NCI-H226 (cell line): ENCODE measurements at places on chromosomes 3 and 15.
A peak's percentile ranks its signal among the peaks of the same experiment; 100 is the strongest.

GRCh38 chr3:50441424-50442217 is 61.8 kb downstream of the CACNA2D2 start:
- no peak for DNase-seq

DNA sequence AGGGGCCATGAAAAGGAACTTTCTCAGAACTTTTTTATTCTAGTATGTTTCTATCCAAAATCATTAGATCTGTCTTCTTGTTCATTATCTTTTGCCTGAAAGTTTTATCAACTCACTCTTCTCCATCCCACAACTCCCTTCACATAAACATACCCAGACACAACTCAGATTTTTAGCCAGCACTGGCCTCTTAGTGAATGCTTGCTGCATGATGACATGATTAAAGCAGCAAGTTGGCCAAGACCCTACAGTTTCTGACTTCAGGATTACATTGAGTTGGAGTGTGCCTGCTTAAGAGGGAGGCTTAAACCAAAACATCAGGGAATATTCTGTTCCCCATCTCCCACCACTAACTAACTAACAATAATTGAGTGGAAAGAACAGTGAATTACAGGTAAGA is 38.1 kb downstream of the PLSCR2 start:
- DNase-seq = peak; percentile 29

DNA sequence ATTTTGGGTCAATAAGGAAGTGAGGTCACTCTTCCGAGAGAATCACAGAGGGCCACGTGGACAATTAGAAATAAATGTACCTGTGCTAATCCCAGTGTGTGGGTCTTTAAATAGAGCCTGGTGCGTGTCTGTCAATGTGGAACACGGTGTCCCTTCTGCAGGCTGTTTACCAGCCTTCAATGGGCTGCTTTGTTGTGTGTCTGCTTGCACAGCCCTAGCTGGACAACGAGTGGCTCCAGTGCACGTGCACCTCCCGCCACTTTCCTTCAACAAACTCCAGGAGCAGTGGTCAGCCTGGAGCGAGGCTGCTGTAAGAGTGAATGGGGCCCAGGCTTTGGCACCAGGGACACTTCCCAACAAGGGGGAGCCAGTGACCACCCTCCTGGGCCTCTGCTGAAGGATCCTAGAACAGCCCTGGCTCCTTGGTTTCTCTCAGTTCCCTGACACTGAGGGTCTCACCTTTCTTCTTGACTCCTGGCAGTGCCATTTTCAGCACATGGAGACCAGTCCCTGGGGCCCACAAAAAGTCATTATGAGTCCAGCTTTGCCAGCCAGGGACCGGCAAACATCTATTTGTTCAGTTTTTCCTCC is 76.1 kb downstream of the ISG20 start:
- no peak for DNase-seq

GRCh38 chr3:125418306-125418705 is 43.2 kb upstream of the ZNF148 start:
- no peak for DNase-seq

GRCh38 chr15:60895986-60896385 is 333.1 kb downstream of the RORA start:
- no peak for DNase-seq

- peak; percentile 9 for DNase-seq
Observed at GRCh38 chr15:71013446-71013845, 101.8 kb upstream of the THSD4 start.

GRCh38 chr3:14261229-14261628 is 82.6 kb downstream of the LSM3 start:
- DNase-seq = peak; percentile 51

DNA sequence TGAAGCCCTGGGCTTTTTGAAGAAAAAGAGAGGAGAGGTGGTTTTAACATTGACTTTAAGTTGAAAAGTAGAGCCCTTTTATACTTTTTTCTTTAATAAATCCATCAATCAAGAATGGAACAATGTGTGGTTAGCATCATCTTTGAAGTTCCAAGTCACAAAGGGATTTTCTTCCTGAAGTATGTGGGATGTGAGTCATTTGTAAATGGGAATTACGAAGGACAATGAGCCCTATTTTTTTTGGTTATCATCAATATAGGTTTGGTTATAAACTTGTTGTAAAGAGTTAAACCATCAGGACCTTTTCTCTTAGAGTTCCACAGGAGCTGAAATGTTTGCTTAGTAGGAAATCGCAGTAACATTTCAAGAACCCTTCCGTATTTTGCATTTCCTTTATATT is 38.3 kb downstream of the PIK3CA start:
- no peak for DNase-seq

- DNase-seq = no peak
Observed at GRCh38 chr3:22734756-22735155, 468.4 kb upstream of the UBE2E2 start.

- DNase-seq = no peak
Observed at GRCh38 chr15:25464784-25465183, 26.0 kb upstream of the UBE3A start.

DNA sequence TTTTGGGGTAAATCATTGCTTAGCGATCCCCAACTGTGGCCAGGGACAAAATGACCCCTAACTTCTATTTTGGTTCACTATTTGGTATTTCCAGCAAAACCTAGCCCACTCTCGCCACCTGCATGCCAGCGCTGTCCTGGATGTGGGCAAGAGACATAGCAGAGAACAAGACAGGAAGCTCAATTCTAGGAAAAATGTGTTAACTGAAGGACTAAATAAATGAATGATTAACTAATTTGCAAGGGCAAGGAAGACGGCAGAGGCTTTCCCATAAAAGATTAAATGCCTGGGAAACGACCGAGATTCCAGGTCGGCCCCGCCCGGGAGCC is 408 bp downstream of the NICN1 start:
- no peak for DNase-seq

GRCh38 chr15:86608461-86609205 is 529.0 kb downstream of the AGBL1 start:
- DNase-seq = no peak

GRCh38 chr3:180646187-180646790 is 33.0 kb downstream of the CCDC39 start:
- DNase-seq = no peak

- no peak for DNase-seq
Observed at GRCh38 chr3:126146034-126146433, 34.4 kb downstream of the ALDH1L1 start.

GRCh38 chr3:173890091-173890490 is 492.5 kb downstream of the NLGN1 start:
- DNase-seq = no peak

GRCh38 chr3:50687127-50687751 is 12.5 kb downstream of the DOCK3 start:
- no peak for DNase-seq

DNA sequence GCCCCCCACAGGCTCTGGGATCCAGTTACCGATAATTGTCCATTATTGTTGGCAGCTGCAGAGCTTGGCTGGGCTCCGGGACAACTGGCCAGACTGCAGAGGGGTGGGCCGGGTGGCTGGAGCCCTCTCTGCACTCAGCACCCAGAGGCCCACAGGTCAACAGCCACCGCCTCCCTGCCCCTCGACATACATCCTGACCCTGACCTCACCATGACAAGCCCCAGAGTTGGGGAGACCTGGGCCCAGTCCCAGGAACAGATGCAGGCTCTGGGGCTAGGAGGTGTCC is 22.4 kb downstream of the PTH1R start:
- no peak for DNase-seq

DNA sequence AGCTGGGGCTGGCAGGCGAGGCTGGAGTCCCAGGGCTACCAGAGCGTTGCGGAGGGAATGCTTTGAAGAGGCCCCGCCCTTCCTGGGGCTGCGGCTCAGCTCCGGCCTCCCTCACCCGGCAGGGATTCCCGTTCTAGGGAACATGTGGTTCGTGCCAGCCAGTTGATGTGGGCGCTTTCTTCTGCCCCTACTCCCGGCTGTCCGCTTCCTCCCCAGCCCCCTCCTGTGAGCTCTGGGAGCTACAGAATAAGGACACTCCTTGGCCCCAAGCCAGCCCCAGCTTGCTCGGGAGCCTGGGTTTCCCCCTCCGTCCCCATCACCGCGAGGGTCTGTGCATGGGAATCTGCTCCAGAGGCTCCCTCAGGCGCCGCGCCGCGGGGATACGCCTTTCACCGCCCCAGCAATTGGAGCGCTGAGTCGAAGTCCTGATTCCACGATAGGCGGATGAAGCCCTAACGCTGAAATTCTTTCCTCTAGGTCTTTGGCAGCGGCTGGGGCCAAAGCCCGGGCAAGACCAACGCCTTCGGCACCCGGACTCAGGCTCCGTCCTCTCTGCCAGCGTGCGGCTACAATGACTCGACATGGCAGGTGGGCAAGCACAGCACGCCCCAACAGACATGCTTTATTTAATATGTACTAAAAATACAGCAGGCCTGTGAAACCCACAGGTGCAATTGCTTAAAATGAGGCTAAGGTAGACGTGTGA is 69.5 kb downstream of the KLF15 start:
- peak; percentile 41 for DNase-seq

- DNase-seq = no peak
Observed at GRCh38 chr15:101306341-101307047, 11.4 kb upstream of the SNRPA1 start.

GRCh38 chr3:183584914-183585280 is 29.4 kb upstream of the KLHL6 start:
- DNase-seq = no peak

GRCh38 chr15:68729789-68730411 is 90.8 kb downstream of the ANP32A start:
- DNase-seq = peak; percentile 76

- DNase-seq = peak; percentile 21
Observed at GRCh38 chr15:37014566-37014965, 85.8 kb downstream of the MEIS2 start.

GRCh38 chr3:51686512-51687215 is 15.6 kb downstream of the TEX264 start:
- peak; percentile 90 for DNase-seq

- peak; percentile 76 for DNase-seq
Observed at GRCh38 chr15:35713733-35714132, 167.8 kb upstream of the DPH6 start.

DNA sequence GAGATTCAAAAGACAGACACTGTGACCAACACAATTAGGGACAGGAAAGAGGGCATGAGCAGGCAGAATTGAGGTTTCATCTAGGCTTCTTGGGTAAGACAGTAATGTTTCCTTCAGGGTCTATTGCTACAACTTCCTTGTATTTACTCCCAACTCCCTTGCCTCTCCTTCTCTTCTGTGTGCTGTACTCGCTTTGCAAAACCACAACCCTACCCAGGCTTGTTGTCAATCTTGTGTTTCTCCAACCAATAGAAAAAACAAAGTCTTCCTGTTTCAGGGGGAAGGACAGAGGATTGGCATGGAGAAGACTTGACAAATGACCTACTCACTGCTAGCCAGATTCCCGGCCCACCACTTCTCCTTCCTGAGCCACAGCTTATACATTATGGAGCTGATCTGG is 36.3 kb upstream of the MASP1 start:
- no peak for DNase-seq

DNA sequence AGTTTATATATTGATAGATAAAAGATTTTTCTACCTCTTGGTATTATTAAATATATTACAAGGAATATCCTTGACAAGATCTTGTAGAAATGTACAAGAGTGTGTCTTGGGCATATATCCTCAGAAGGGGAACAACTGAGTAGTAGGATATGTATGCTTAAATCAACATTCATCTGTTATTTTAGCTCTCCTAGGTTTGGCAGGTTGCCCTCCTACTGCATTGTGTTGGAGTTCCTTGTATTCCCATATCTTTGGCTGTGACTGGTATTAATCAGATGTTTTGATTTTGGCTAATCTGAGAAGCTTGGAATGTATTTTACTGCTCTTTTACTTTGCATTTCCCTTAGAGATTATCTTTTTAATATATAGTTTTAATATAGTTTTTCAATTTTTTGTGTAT is 4.6 kb downstream of the MYRIP start:
- peak; percentile 15 for DNase-seq

DNA sequence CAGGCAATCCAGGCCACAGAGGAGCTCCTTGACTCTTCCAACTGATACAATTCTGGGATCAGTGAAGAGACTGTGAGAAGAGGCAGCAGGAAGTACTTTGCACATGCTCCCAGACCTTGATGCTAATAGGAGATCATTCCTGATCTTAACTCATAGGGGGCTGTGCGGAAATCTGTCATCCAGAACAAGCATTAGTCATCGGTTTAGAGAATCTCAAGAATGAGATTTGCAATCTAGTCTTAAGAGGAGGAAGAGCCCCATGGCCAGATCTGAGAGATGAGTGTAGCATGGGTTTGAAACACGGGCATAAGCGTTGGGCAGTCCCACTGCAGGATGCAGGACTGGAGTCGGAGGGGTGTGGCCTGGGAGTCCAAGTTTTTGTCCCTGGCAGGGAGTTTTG is 1081.1 kb downstream of the NAALADL2 start:
- DNase-seq = peak; percentile 38

DNA sequence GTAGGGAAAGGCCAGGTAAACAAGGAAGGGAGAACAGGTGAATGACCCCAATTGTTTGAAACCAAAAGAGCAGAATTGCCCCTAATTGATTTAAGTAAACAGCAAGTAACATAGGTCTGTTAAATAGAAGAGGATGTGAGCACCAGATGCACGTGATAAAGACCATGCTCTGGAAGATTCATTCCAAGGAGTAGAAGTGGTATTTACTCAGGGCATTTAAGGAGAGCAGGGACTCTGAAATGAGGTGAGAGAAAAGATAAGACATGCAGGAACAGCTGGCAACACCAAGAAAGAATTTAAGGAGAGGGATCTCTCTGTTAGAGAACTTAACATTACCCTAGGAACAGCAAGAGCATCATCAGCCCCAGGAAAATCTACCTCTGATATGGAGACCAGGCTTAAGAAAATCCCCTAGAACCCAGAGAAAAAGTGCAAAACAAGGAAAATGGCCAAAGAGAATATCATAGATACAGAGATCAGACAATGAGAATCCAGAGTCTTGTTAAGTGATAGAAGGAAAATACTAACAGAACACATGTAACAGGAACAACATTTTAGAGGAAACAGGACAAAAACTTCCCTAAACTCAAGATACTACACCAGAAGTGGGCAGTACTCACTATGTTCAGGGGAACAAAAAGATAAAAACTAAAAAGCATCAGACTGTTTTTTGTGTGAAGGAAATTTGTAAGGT is 6.4 kb downstream of the NUDT16 start:
- DNase-seq = no peak

DNA sequence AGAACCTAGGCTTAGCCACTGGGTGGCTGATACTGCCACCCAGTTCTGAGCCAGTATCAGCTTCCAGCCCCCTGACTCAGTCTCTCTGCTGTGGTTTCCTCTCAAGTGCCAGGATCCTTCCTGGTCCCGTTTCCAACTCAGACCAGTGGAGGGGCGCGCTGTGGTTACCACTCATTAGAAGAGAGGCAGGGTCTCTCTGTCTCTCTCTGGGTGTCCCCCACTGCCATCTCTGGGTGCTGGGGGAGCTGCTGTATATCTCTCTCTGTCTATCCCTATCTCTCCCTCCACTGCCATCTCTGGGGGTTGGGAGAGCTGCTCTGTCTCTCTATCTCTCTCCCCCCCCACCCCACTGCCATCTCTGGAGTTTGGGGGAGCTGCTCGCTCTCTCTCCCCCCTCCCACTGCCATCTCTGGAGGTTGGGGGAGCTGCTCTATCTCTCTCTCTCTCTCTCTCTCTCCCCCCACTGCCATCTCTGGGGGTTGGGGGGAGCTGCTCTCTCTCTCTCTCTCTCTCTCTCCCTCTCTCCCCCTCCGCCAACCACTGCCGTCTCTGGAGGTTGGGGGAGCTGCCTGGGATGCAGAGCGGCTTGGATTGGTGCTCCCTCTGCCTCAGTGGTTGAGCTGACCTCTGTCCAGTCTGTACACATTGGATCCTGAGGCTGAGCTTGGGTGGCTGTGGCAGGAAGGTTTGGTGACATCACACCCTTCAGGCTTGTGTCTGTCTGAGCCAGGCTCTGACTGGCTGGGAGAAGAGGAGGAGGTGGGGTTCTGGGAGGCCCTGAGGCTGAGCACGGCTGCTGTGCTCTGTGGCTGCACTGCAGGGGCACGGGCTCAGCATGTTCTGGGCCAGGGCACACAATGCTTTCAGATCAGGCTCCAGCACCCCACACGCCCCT is 98.9 kb downstream of the APBA2 start:
- peak; percentile 7 for DNase-seq
